Fibroblast of pulmonary artery (primary cell): ENCODE measurements at places on chromosomes 3 and 15.

DNA sequence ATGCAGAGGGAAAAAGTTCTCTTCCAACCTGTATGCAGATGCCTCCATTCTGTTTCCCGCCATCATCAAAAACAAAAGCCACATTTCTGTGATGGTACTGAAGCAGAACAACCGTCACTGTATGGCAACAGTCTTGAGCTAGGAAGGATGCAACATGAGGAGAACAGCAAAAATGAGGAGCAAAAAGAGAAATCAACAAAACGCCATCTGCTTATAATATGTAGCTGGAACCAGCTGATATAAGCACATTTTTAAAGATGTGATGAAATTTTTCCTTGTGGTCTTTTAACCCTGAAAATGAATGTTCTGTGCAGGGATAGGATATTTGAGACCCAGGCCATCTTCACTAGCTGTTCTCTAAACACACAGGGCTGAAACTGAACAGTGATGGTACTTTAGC, 287.0 kb downstream of the ZIC4 start:
- no peak for DNase-seq

DNA sequence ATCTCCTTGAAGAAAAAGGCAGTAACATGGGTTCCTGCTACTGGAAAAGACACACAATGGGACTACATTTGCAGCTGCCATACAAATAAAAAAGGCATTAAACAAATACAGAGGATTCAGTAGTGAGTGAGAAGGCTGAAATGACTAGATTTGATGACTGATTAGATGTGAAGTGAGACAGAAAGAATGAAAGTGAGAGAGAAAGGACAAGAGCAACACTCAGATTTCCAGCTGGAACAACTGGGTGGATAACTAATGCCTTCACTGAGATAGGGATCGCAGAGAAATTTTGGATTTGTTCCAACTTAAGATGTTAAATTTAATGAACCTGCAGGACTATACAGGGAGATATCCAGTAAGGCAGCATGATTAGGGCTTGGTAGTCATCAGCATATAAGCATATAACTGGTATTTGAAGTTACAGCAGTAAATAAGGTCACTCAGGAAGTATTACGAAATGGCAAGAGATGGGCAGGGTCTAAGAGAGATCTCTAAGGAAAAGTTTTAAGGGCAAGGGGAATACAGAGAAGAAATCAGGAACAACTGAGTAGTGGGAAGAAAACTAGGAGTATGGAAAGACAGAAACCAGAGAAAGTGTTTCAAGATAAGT, 8.2 kb downstream of the OSBPL11 start:
- peak; percentile 50 for DNase-seq

GRCh38 chr15:57213862-57214261, 162.4 kb upstream of the CGNL1 start:
- DNase-seq = peak; percentile 73

DNA sequence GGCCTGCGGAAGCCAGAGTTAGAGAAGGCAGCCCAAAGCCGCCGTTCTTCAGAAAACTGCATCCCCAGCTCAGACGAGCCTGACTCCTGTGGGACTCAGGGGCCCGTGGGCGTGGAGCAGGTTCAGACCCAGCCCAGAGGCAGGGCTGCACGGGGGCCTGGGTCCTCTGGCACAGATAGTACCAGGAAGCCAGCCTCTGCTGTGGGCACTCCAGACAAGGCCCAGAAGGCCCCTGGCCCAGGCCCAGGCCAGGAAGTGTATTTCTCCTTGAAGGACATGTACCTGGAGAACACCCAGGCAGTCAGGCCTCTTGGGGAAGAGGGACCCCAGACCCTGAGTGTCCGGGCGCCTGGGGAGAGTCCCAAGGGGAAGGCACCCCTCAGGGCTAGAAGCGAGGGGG, 23.1 kb downstream of the ALPK3 start:
- no peak for DNase-seq

GRCh38 chr3:105747060-105747541, 121.7 kb downstream of the CBLB start:
- peak; percentile 75 for DNase-seq

DNA sequence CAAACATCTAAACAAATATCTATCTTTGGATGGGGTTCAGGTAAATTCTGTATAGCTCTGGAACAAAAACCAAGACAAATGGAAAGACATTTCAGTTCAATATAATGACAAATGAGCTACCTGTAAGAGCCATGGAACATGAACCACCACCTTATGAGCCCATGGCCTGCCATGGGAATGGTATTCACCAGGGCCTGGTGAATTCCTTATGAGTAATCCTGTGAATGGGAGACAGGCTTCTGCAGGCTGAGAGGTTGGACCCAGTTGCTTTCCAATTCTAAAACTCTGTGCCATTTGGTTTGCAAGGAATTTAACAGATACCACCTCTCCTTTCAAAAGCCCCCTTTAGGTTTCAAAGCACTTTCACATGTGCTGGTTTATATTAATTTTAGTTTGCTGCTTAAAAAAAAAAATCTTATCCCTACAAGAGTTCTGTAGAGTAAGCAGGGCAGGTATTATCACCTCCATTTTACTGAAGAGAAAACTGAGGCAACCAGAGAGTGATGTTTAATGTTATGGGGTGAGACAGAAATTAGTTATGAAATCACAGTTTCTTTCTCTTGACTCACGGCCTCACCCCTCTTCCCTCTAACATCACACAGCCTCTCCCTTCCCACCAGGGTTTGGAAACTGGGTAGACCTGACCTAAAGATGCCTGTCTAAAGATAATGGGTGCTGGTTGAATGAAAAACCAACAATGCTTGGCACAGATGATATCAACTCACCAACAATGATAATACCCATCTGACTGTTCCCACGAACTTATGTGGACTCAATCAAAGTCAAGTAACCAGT, 397.6 kb upstream of the WNT5A start:
- no peak for DNase-seq

GRCh38 chr15:60255390-60255789, 142.4 kb downstream of the ANXA2 start:
- DNase-seq = no peak

DNA sequence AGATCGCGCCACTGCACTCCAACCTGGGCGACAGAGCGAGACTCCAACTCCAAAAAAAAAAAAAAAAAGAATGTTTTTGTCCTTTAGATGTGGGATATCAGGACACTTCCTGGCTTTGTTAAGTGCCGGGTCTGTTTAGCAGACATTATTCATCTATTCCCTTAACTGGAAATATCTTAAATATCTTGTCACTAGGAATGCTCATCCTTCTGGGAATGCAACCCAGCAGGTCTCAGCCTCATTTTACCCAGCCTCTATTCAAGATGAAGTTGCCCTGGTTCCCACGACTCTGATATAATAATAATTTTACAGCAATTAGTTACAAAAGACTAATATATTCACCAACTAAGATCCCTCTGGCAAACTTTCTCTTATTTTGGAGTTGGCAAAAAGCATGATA, 260.9 kb upstream of the SLITRK3 start:
- DNase-seq = no peak

DNA sequence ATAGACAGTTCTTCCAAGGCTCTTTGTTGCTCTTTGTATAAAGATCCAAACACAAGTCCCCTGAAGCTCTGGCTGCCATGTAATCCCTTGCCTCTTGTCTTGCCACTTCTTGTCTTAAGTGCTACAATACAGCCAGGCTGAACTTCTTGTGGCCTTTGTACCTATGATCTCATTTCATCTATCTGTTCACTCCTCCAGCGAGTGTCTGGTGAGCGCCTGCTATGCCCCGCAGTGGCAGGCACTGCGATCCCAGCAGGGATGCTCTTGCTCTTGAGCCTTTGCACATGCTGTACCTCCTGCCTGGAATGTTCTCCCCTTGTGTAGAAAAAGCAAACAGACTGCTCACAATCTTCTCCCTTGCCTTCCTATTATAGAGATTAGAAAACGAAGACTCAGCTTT, 81.9 kb upstream of the ADPGK start:
- DNase-seq = no peak

- no peak for DNase-seq
These were observed 13.0 kb downstream of the GP5 start for GRCh38 chr3:194386066-194386465.

GRCh38 chr3:187027531-187028278, 97.4 kb downstream of the ST6GAL1 start:
- no peak for DNase-seq

DNA sequence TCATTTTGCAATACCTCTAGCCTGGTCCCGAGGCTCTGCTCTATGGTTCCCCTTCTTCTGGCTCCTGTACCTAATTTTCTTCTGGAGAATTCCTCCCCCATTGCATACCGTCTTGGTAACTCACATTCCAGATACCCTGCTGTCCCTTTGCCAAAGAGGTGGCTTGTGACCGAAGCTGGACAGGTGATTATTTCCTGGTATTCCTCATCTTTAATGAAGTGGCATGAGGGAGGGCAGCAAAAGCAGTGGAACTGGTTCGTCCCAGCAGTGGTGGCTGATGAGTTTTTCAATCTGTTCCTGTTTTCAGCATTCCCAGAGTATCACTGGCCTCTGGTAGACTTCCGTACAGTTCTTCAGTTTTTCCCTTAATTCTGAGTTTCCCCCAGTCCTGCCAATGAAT, 186.2 kb upstream of the CADPS start:
- DNase-seq = no peak

DNA sequence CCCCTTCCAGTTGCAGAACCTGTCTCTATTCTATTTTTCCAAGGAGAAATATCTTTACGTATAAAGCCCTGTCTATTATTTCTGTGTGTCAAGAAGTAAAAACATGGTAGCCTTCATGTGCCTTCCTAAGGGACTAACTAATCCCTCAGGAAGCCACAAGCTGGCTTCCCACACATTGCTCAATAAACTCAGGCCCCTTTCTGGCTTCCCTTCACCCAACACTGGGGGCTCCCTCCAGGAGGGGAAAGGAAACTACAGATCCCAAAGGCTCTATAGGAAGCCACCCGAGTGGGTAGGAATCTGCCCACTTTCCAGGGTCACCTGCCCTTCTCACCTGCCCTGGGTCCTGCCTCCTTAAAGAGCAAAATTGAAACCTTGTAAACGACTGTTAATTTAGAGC, 4.6 kb downstream of the TLE3 start:
- DNase-seq = peak; percentile 66

GRCh38 chr15:58232281-58233065, 94.3 kb downstream of the AQP9 start:
- no peak for DNase-seq

- peak; percentile 39 for DNase-seq
These were observed at the start of gene DIS3L for GRCh38 chr15:66293419-66294156. Gene DIS3L, plus strand, starts transcription at chr15:66293568. Its CDS starts 29 bp downstream, at chr15:66293597.

GRCh38 chr3:108462899-108463298, 47.5 kb downstream of the MYH15 start:
- peak; percentile 40 for DNase-seq

DNA sequence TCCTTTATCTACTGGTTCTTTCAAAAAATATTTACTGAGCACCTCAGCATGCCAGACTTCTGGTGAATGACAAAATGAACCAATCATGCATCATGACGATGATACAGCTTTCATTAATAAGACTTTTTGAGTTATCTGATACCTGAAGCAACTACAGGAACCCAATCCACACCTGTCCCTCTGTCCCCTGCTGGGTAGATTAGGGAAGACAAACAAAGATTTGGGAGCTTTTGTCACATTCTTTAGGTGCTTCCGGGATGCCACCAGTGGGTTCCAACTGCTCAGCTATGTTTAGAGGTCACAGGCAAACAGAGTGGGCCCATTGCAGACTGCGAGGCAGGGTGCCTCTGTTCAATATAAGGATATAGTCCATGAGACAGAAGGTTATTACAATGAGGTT, 1020.5 kb upstream of the CFAP20DC start:
- DNase-seq = no peak

DNA sequence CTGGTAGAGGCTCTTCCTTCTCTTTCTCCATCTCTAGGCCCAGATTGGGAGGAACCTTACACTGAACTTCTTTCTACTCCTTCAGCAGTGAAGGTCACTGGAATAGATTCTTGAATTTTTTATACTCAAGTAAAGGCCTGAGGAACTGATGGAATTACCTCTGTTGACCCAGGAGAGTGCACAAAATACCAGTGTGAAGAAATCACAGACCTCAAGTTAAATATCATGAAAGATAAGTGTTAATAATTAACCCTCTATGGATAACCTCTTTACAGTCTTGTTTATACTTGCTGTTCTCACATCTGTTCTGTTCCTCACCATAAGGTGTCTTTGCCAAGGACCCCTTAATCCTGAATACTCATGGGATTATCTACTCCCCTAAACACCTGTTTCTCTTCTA, 244.4 kb upstream of the STAC start:
- no peak for DNase-seq

GRCh38 chr15:64699751-64700388, 75.5 kb downstream of the RBPMS2 start:
- DNase-seq = peak; percentile 63

GRCh38 chr3:24899901-24900603, 405.4 kb upstream of the THRB start:
- no peak for DNase-seq
